ENCODE measurements at places on chromosomes 1 and 21. TPM values are rescaled to one million over a fixed set of nuclear protein-coding genes. Genes with fewer than 3 reads are reported as not detected.

DNA sequence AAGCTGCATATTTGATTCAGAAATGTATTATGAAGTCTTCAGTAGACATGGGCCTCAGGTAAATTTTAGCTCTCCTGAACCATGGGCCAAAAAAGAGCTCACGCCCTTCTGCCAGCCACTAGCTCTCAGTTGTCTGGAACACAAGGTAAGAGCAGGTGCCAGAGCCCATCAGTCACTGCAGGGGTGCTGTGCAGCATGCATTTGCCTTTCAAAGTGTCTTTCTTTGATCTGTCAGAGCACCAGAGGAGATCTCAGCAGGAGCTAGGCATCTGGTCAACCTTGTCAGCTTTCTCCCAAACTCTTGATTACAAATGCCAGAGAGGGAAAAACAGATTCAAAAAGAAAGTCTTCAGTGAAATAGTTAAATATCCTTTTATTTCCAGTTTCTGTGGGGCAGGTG lies 332.3 kb downstream of the COL11A1 start:
- no peaks in the 10 kb centered on the region for H3K4me1 ChIP-seq
- no peak for DNase-seq
- no peak overlapping the region for H3K27ac ChIP-seq

DNA sequence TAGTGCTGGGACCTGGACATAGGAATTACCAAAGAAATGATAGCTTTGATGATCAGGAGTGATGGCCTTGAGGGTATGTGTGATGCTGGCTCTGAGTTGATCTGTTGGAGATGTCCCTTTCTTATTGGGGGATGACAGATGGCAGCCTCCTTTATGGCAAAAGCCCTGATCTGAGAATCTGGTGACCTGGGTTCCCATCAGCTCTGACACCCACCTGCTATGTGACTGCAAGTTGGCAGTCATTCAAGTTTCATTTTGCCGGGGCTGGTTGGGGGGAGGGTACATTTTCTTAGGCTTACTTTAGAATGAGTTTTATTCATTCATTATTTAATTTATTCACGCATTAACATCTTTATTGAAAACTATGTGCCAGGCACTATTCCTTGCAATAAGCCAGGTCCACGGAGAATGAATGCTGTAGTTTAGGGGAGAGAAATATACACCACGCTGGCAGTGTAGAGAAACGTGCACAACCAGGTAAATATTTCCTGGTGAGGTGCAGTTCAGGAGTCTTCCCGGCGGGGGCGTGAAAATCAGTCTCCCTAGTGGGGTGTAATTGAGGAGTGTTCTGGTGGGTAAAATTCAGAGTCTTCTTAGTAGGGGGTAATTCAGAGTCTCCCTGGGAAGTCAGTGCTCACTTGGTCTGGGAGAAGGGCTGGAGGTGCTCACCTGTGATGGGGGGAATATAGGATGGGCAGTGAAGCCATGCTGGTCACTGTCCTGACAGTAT lies 401.3 kb downstream of the CAMTA1 start:
- DNase-seq = no peak
- H3K4me1 ChIP-seq = peaks cover 12% of the 10 kb centered on the region
- H3K27me3 ChIP-seq = no peaks in the 10 kb centered on the region
- H3K27ac ChIP-seq = no peak overlapping the region

DNA sequence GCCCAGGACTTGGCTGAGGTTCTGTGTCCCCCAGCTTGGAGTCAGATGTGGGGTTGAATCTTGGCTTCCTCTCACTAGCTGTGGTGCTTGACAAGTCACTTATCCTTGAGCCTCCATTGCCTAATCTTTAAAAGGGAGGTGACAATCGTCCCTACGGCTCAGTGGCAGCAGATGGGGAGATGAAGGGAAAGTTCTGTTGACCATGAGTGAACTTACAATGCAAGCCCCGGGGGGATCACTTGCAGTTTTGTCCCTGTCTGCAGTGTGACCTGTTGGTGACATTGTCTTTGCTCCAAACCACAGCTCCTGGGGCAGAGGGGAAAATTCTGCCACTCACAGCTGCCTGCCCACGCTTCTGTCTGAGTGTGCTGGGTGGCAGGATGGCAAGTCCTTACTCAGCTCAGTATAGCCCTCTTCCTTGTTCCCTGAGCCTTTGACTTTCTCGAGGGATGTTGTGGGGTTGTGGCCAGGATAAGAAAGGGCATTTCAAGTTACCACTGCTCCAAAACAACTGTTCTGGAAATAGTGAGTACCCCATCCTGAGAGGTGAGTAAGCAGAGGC lies 1.7 kb downstream of the PCSK9 start:
- H3K4me3 ChIP-seq = no peak overlapping the region
- peaks cover 5% of the 10 kb centered on the region for H3K4me1 ChIP-seq
- H3K27me3 ChIP-seq = peaks cover 31% of the 10 kb centered on the region
- no peak overlapping the region for H3K27ac ChIP-seq

DNA sequence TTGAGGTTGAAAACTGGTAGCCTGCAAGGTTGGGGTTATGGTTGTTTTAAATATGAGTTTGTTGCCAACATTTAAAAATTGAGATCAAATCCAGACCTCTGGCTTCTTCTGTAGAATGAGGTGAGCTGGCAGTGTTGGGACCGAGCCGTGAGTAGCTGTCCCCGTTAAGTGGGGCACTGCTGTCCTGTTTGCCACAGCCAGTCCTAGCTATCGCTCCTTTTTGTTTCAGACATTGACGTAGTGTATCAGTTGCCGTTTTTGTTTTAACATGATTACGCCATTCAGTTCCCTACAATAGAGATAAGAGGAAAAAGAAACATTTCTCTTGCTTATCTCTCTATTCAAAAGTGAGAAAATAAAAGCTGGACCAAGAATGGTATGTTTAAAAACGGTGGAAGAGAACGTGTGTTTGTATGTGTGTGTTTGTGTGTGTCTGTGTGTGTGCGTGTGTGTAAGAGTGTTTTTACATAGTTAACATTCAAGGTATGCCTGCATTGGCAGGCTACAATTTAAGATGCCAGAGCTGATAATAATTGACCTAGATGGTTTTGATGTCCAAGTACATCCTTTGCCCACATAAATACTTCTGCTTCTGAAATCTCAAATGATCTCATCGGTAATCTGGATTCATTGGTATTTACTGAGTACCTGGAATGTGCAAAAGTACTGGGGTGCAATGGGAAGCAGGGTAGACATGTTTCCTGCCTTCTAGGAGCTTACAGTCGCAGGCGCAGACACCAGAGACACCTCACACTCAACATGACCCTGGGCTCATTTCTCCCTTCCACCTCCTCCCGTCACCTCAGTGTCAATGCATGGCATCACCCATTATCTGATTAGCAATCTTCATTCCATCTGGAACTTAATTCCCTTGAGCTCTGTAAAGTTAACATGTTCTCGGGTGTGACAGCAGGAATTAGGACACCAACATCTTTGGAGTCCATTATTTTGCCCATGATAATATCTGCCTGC lies 65.8 kb downstream of the HUNK start:
- H3K27me3 ChIP-seq = peaks cover 4% of the 10 kb centered on the region
- DNase-seq = no peak
- H3K4me3 ChIP-seq = no peak overlapping the region
- H3K36me3 ChIP-seq = no peaks in the 10 kb centered on the region
- H3K27ac ChIP-seq = no peak overlapping the region

GRCh38 chr1:18735224-18735997 lies 104.8 kb downstream of the PAX7 start:
- H3K36me3 ChIP-seq = no peaks in the 10 kb centered on the region
- H3K27me3 ChIP-seq = peaks cover 27% of the 10 kb centered on the region
- no peak overlapping the region for H3K27ac ChIP-seq
- no peak for DNase-seq

- no peak for DNase-seq
- no peaks in the 10 kb centered on the region for H3K36me3 ChIP-seq
- H3K4me3 ChIP-seq = no peak overlapping the region
- H3K27me3 ChIP-seq = no peaks in the 10 kb centered on the region
These were observed 19.7 kb upstream of the TMEM52 start for GRCh38 chr1:1938613-1939295.

GRCh38 chr1:161258439-161259344 lies at the start of gene PCP4L1:
Gene PCP4L1, plus strand, starts transcription at chr1:161258745. Its CDS starts 230 bp downstream, at chr1:161258975.
- no peak within 1 kb of the TSS for H3K27ac ChIP-seq
- peaks cover 32% of the 10 kb centered on the region for H3K27me3 ChIP-seq
- H3K36me3 ChIP-seq = no peaks in the 10 kb centered on the region
- no peak within 1 kb of the TSS for H3K4me3 ChIP-seq

- H3K36me3 ChIP-seq = no peaks in the 10 kb centered on the region
- H3K27ac ChIP-seq = no peak overlapping the region
- no peak for DNase-seq
These were observed 1.8 kb upstream of the PTPN14 start for GRCh38 chr1:214553142-214553710.

- H3K4me1 ChIP-seq = peaks cover 6% of the 10 kb centered on the region
- no peaks in the 10 kb centered on the region for H3K27me3 ChIP-seq
- H3K4me3 ChIP-seq = no peak overlapping the region
- no peak overlapping the region for H3K27ac ChIP-seq
- DNase-seq = no peak
- no peaks in the 10 kb centered on the region for H3K36me3 ChIP-seq
These were observed 64.2 kb downstream of the PLA2G4A start for GRCh38 chr1:186892936-186893335.

GRCh38 chr1:151504759-151505158 lies 6.4 kb upstream of the CGN start:
- H3K27ac ChIP-seq = no peak overlapping the region
- no peaks in the 10 kb centered on the region for H3K36me3 ChIP-seq

GRCh38 chr1:205271277-205271676 lies 43.5 kb downstream of the TMCC2 start:
- H3K36me3 ChIP-seq = no peaks in the 10 kb centered on the region
- DNase-seq = peak; percentile 33
- no peak overlapping the region for H3K27ac ChIP-seq
- no peaks in the 10 kb centered on the region for H3K27me3 ChIP-seq

GRCh38 chr1:196933531-196934189 lies 9.9 kb upstream of the CFHR2 start:
- no peak overlapping the region for H3K27ac ChIP-seq
- no peaks in the 10 kb centered on the region for H3K36me3 ChIP-seq
- DNase-seq = no peak
- H3K4me1 ChIP-seq = no peaks in the 10 kb centered on the region

DNA sequence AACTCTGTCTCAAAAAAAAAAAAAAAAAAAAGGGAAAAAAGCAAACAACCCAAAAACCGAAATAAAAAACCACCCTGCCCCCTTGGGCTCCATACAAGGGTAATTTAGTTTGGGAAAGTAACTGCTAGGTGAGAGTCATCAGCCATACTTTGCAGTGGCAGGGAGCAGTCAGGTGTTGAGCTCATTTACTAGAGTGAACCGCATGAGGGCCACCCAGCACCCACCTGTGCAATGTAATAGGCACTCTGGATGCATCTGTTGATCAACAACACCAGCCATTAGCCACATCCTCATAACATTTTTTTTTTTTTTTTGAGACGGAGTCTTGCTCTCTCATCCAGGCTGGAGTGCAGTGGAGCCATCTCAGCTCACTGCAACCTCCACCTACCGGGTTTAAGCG lies 9.1 kb downstream of the INAVA start:
- no peaks in the 10 kb centered on the region for H3K36me3 ChIP-seq
- no peak overlapping the region for H3K4me3 ChIP-seq
- no peak for DNase-seq
- no peak overlapping the region for H3K27ac ChIP-seq
- H3K27me3 ChIP-seq = no peaks in the 10 kb centered on the region
- no peaks in the 10 kb centered on the region for H3K4me1 ChIP-seq

DNA sequence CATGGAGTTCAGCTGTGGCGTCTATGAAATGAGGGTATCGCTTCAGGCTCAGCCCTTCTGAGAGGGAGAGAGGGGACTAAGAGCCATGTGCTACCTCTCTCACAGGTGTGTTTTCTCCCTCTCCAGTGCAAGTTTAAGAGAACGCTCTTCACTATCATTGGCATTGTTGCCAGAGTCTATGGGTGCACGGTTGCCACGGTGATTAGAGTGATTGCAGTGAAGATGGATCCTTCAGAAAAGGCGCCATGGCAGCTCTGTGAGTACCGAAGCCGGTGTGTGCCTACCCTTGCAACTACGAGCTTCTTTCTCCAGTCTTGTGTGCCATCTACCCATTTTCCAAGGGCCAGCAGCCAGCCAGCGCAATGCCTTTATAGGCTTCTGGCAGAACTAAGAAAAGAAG lies 290.5 kb downstream of the OMA1 start:
- no peaks in the 10 kb centered on the region for H3K27me3 ChIP-seq
- no peak for DNase-seq
- H3K4me1 ChIP-seq = no peaks in the 10 kb centered on the region
- no peak overlapping the region for H3K4me3 ChIP-seq
- no peaks in the 10 kb centered on the region for H3K36me3 ChIP-seq

Gene THEMIS2
- total RNA-seq = 1.9 TPM

Gene SNX27
- 34.0 TPM for total RNA-seq

Gene AMY1C
- total RNA-seq = not detected

Gene CHML
- 5.4 TPM for total RNA-seq

Gene FCRL2
- total RNA-seq = not detected

Gene NOTCH2NLA
- total RNA-seq = 25.1 TPM

Gene C1orf185
- not detected for total RNA-seq

Gene CYP4Z1
- total RNA-seq = 0.84 TPM

Gene CDK18
- total RNA-seq = 31.3 TPM
